ENCODE measurements at places on chromosomes 7 and 10.

DNA sequence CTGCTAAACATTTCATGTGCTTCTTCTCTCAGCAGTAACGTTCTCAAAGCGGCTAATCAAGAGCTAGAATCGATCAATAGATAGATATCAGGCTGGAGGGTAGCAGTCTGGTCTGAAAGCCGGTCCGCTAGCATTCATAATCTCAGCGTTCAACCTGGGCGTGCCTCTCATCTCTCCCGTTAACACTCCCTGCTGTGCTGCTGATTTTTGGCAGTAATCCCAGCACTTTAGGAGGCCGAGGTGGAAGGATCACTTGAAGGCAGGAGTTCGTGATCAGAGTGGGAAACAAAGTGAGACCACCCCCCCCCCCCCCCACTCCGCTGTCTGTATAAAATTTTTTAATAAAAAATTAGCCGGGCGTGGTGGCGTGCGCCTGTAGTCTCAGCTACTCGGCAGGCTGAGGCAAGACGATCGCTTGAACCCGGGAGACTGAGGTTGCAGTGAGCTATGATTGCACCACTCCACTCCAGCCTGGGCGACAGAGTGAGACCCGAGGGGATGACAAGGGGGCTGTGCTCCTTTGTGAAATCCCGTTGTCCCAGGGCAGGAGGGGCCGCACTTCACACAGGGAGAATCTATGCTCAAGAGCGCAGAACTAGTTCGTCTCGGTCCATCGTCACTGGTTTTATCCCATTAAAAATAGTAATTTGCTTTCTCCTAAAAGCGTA lies 624 bp upstream of the CEP55 start:
- no peak for DNase-seq

GRCh38 chr10:73774637-73775036 lies 7.2 kb upstream of the CHCHD1 start:
- DNase-seq = peak; percentile 24

GRCh38 chr10:132383751-132384196 lies 13.2 kb upstream of the PWWP2B start:
- DNase-seq = no peak

DNA sequence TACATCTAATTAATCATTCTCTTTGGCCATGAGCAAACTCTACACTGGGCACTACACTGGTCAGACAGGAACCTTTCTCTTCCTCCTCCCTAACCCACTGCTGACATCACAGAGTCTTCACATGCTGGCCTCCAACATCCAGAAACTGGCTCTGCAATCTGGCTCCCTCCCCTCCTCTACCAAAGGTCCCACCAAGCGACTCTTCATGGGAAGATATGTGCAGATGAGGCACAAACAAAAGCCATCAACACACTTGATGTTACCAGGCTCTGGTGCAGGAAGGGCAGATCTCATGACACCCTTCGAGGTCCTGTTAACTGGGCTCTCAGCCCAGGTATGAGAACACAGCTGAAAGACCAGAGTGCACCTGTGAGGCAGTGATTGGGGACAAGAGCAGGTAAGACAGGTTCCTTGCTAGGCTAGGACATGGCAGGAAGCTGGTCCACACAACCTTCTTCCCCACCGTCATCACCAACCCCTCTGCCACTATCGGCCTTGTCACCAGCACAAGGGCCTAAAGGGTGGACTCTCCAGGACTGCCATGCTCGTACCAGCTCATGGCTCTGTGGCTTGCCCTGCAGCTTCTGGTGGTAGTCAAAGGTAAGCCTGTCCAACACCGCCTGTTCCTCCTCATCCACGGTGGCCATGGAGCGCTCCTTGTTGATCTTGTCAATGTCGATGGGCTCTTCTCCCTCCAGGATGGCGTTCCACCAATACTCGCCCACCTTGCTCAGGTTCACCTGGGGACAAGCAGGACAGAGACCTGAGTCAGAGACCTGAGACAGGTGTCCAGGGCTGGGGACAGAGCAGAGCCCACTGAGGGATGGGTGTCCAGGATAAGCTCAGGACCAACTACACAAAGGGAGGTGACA lies 66.6 kb upstream of the CAMK2B start:
- no peak for DNase-seq

GRCh38 chr7:18552943-18553604 lies 57.5 kb downstream of the HDAC9 start:
- no peak for DNase-seq

DNA sequence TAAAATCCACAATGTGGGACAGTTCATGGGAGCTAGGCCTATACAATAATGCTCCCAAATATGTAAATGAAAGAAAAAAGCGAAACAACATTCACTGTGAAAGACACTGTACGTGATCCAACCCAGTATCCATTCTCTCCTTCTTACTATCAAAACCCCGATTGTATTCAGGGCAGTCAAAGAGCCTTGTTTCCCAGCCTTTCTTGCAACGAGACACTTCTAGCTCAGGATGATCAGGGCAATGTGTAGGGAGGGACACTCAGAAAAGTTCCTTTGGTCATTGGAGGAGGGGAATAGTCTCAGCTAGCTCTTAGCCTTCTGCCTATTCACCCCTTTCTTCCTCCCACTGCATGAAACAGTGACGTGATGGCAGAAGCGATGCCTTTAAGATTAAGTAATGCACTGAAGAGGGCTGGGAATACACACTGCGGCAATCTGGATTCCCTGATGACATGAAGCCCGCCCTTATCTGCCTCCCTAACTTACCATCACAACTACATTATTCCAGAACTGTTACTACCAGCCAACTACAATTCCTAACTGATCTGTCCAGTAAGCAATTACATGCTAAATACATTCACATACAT lies 27.3 kb downstream of the UBE2H start:
- DNase-seq = peak; percentile 62

DNA sequence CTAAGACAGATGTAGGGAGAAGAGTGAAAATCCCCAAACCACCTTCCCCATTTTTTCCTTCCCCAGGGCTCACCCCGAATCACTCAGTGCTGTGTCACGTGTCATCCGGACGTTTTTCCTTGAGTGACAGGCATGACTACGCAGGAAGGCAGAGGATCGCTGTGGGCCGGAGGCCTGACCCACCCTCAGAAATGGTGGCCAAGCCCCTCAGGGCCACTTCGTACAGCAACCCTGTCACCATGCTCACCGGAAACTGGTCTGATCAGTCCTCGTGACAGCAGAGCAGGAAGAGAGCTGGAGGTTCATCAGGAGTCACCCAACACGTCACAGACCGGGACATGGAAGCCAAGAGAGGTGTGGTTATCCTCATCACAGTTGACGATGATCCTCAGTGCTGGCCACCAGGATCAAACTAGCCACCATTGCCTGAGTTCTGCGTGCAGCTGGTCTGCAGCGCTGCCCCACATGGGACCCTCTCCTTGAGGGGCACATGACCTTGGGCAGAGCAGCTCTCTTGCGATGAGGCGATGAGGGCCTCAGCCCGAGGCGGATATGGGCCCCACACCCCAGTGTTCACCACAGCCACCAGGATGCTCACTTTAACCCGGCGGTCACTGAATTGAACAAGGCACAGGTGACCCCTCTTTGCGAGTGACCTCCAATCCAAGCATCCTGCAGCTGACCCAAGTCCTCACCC lies 99.3 kb upstream of the INSIG1 start:
- no peak for DNase-seq

GRCh38 chr10:77180794-77181193 lies 456.8 kb downstream of the KCNMA1 start:
- peak; percentile 58 for DNase-seq

DNA sequence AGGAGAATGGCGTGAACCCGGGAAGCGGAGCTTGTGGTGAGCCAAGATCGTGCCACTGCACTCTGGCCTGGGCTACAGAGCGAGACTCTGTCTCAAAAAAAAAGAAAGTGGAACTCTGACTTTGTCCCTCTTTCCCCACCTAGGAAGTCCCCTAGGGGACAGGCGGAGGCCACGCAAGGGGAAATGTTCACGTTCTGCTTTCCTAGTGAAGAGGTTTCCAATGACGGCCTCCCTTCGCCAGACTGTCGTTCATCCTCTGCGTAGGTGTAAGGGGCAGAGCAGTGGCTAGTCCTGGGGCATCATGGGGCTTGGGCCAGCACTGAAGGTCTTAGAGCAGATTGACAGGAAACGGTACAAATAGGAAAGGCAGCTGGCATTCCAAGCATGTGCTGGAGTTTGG lies 30.6 kb downstream of the SUFU start:
- no peak for DNase-seq

DNA sequence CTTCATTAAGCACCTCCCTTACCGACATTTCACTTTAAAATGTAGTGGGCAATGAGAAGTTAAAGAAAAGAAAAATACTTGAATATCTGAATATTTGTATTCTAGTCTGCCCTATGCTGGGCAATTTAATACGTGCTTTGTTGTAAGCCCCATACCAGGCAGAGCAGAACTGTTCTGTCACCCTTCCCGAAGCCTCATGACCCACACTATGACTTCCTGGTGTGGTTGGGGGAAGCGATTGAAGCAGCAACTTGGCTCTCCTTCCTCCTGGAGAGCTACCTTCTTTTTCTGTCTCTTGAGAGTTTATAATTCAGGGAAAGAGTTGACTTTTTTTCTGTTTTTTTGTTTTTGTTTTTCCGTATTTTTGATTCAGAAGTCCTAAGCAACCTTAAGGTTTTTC lies 243.7 kb downstream of the INHBA start:
- DNase-seq = no peak

GRCh38 chr10:44733501-44734488 lies 177.3 kb upstream of the TMEM72 start:
- DNase-seq = no peak

DNA sequence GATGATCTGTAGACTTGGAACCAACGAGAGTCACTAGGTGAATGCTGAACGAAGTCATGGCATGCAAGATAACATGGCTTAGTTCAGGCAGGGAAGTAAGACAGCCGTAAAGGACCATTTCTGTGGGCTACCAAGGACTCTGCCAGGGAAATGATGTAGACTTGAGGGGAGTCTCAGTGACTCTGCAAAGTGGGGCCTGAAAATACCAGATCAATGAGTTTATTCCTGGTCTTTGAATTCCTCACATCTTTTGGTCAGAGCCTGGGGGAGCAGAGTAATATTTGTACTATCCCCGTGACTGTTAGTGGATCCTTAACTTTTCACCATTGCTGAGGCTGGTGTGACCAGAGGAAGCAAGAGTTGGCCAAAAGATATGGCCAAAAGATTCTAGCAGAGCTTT lies 60.7 kb upstream of the INHBA start:
- peak; percentile 1 for DNase-seq

GRCh38 chr10:127907411-127908105 lies 655 bp downstream of the PTPRE start:
- DNase-seq = no peak

DNA sequence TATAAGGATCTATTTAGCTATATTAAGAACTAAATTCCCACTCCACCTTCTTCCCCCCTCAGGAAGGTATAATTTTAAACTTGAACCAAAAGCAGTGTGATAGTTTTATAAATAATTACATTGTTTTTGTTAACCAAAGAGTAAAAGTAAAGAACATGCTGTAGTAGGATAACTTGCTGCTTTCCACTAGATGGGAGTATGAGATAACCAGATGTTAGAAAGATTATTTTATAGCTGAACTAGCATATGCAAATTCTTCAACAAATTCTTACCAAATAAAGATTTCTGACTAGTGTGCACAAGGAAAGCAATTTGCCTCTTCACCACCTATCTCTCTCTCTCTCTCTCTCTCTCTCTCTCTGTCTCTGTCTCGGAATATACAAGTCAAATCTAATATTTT lies 31.8 kb downstream of the TES start:
- DNase-seq = peak; percentile 51

DNA sequence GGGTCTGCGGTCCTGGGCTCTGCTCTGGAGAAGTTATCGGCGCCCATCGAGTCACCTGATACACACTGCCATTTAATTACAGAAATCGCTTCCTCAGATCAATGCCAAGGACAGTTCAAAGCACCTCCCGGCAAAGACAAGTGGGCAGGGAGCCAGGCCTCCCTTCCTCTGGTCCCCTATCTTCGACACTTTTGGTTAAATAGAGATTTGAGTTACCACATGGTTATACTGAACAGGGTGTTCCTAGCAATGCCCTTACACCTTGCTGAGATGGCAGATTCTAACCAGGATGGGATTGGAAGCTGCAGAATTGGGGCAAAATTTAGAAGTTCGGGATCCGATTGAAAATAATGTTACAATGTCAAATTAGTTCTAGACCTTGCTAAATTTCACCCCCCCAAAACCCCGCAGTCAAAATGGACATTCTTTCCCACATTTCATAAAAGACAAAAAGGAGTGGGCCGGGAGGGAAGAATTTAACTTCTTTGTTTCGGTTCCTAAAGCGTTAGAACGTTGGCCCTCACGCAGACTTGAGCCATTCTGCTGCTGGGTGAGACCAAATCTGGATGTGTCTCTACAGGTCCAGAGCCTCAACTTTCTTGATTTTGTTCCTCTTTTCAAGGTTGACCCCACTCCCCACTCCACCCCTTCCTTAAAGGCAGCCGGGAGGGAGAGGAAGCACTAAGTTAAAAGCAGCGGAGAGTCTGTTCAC lies 2.2 kb upstream of the DLX5 start:
- DNase-seq = no peak

- no peak for DNase-seq
Measured at GRCh38 chr7:130178251-130178650, 27.0 kb downstream of the TMEM209 start.

- no peak for DNase-seq
Measured at GRCh38 chr7:841943-842342, 9.7 kb downstream of the SUN1 start.

DNA sequence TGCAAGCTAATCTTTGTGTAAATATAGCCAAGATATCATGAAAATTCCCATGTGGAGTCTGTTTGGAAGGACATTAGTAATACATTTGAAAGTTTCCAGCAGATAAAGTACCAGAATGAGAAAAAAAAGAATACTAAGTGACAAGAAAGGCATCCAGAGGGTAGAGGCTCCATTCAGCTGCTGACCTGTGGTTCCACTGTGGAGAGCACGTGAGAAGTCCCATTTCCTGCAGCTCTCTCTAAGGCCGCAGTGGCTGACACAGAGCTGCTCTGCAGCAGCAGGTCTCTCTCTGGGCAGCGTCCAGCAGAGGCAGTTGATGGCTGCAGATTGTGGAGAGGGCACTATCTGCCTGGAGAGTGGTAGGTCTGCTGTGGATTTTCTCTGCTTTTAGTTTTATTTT lies 100.1 kb upstream of the TMEM72 start:
- DNase-seq = peak; percentile 43

GRCh38 chr7:155298834-155299534 lies 1.3 kb downstream of the INSIG1 start:
- DNase-seq = peak; percentile 98

- DNase-seq = no peak
Measured at GRCh38 chr7:2776401-2776800, 67.7 kb downstream of the GNA12 start.

- DNase-seq = no peak
Measured at GRCh38 chr10:113023017-113023416, 73.0 kb downstream of the TCF7L2 start.

- peak; percentile 41 for DNase-seq
Measured at GRCh38 chr7:36474283-36475010, 84.8 kb downstream of the ANLN start.

GRCh38 chr7:53418834-53419482 lies 383.5 kb downstream of the POM121L12 start:
- DNase-seq = no peak

GRCh38 chr10:234708-235406 lies 99.6 kb downstream of the ZMYND11 start:
- DNase-seq = no peak

GRCh38 chr7:152402384-152403250 lies 33.2 kb downstream of the KMT2C start:
- DNase-seq = peak; percentile 57

Data from IMR-90 (cell line).